Frontal cortex (tissue), 4 donors: ENCODE measurements at places on chromosomes 1 and 21. TPM values are rescaled to one million over a fixed set of nuclear protein-coding genes. Genes with fewer than 3 reads are reported as not detected.

The RORC gene
- under 0.01 TPM for total RNA-seq

The ASPM gene
- 7.3 TPM for total RNA-seq

The IGSF9 gene
- total RNA-seq, result 5.3 TPM

The NBPF20 gene
- 4.1 TPM for total RNA-seq

The LRRC71 gene
- total RNA-seq, result not detected

The CLIC6 gene
- under 0.01 TPM for total RNA-seq

The ESPN gene
- total RNA-seq, result not detected

The IFNGR2 gene
- total RNA-seq, result 60.3 TPM

The SERTAD4 gene
- 13.5 TPM for total RNA-seq

The KRTAP12-2 gene
- total RNA-seq, result not detected

The TTC39A gene
- 1.2 TPM for total RNA-seq

The KCNJ9 gene
- total RNA-seq, result 11.4 TPM

The ST6GALNAC5 gene
- total RNA-seq, result 60.7 TPM

The ZNF644 gene
- 281 TPM for total RNA-seq

The GNAT2 gene
- not detected for total RNA-seq

The ABL2 gene
- 33.0 TPM for total RNA-seq

The S100A1 gene
- total RNA-seq, result 1.2 TPM

The OR10X1 gene
- total RNA-seq, result not detected

The BRINP3 gene
- total RNA-seq, result 51.8 TPM

The CELF3 gene
- total RNA-seq, result 33.0 TPM

The PAPPA2 gene
- 6.1 TPM for total RNA-seq

The FCRL6 gene
- not detected for total RNA-seq

The TAL1 gene
- 1.2 TPM for total RNA-seq

The SLC25A24 gene
- 37.5 TPM for total RNA-seq
